ENCODE measurements at places on chromosomes 2 and 18. TPM values are rescaled to one million over a fixed set of nuclear protein-coding genes. Genes with fewer than 3 reads are reported as not detected.

KLHL29 gene
- 4.2 TPM for total RNA-seq

SSB gene
- 81.9 TPM for total RNA-seq

KIAA2012 gene
- total RNA-seq = 0.17 TPM

TXNDC2 gene
- total RNA-seq = under 0.01 TPM

TEKT4 gene
- total RNA-seq = not detected

Measured in smooth muscle cell of trachea (primary cell).